Lower lobe of right lung (tissue), 2 donors: ENCODE measurements at places on chromosomes 7 and 10.

- H3K36me3 ChIP-seq: no peaks in the 10 kb centered on the region
- H3K4me1 ChIP-seq: no peaks in the 10 kb centered on the region
- H3K27me3 ChIP-seq: no peaks in the 10 kb centered on the region
- no peak for DNase-seq
- no peak overlapping the region for H3K4me3 ChIP-seq
- H3K27ac ChIP-seq: no peak overlapping the region
Observed at GRCh38 chr10:77334501-77334900, 303.1 kb downstream of the KCNMA1 start.

DNA sequence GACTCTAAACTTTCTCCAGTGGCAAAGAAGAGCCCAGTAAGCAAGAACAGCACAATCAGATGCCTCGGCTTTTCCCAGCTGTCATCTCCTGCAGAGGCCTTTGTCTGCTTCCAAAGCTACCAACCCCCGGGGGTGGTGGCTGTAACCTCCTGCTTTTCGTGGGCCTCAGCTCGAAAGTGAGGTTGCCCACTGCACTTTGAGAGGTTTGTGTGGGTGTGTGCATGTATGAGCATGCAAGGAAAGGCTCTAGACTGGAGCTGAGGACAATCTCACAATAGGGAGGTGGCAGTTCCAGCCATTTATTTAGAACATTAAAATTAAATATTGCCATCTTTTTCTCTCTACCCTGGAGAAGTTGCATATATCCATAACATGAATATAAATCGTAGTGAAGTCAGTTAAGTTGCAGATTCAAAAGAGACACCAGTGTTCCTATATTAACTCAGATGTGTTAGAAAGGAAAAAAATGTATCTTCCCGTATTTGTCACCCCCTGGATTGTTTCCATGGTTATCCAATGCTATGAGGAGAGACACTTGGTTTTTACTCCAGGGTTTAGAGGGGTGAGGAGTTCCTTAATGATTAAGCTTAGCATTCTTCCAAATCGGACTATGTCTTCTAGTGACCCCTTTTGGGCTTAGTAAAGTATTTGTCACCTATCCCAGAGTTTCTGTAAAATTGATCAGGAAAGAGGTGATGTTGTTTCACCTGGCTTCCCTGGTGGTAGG lies 781.1 kb downstream of the INHBA start:
- no peak for DNase-seq
- no peak overlapping the region for H3K27ac ChIP-seq
- no peak overlapping the region for H3K4me3 ChIP-seq
- H3K36me3 ChIP-seq: no peaks in the 10 kb centered on the region
- H3K27me3 ChIP-seq: no peaks in the 10 kb centered on the region

- no peak overlapping the region for H3K27ac ChIP-seq
- H3K27me3 ChIP-seq: no peaks in the 10 kb centered on the region
- no peak overlapping the region for H3K4me3 ChIP-seq
- peaks cover 31% of the 10 kb centered on the region for H3K36me3 ChIP-seq
Observed at GRCh38 chr10:95848841-95849240, 58.9 kb upstream of the CC2D2B start.

DNA sequence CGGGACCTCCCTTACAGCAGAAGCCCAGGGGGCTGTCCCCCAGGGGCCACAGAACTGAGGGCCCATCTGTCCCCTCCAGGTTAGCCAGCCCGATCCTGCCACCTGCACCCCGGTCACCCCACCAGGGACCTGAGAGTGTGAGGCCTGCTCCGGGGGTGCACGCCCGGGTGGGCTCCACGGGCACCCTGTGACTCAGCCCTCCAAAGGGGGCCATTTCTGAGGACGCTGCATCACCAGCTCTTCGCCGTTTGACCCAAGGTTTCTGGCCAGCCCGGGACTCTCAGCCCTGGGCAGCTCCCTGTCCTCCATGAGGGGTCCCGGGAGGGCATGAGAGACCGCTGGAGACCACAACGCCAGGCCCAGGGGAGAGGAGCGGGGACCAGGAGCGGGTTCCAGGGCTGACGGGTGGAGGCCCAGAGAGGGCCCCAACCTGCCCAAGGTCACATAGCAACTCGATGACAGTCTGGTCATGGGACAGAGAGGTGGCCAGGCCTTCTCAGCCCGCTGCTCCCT lies 79.3 kb downstream of the ELFN1 start:
- H3K4me1 ChIP-seq: no peaks in the 10 kb centered on the region
- peaks cover 27% of the 10 kb centered on the region for H3K27me3 ChIP-seq
- H3K27ac ChIP-seq: no peak overlapping the region
- no peak overlapping the region for H3K4me3 ChIP-seq
- H3K36me3 ChIP-seq: no peaks in the 10 kb centered on the region

DNA sequence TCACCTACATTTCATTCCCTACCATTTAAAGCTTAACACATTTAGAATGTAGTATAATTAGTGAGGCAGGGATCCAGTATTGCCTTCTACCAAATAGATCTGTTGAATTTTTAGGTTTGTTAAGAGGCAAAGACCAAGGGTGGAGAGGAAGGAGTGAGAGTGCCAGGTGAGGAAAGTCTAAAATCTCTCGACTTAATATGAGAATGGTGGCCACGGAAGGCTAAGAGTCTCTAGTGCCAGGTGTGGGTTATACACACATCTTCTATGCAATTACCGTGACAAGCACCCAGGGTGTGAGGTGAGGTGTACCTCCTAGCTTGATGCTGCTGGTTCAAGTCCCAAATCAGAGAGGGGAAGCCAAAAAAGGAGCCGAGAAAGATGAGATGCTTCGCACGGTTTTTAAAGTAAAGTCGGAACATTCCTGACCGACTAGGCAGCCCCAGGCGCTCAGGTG lies 439 bp downstream of the IQUB start:
- no peaks in the 10 kb centered on the region for H3K27me3 ChIP-seq
- H3K4me1 ChIP-seq: peaks cover 14% of the 10 kb centered on the region
- H3K36me3 ChIP-seq: no peaks in the 10 kb centered on the region
- peak overlapping the region; percentile 64 for H3K4me3 ChIP-seq
- DNase-seq: no peak
- H3K27ac ChIP-seq: peak overlapping the region; percentile 77

DNA sequence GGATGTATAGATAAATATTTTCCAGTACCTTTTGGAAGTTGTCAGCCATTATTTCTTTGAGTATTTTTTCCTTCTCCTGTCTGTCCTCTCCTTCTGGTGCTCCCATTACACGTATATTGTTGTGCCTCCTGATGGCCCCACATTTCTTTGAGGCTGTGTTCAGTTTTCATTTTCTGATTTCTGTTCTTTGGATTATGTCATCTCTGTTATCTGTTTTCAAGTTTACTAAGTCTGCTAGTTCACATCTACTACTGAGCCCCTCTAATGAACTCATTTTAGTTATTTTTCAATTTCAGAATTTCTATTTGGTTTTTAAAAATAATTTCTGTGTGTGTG lies 16.3 kb downstream of the RBM33 start:
- no peak overlapping the region for H3K27ac ChIP-seq
- H3K4me3 ChIP-seq: no peak overlapping the region
- H3K36me3 ChIP-seq: peaks cover 6% of the 10 kb centered on the region
- no peak for DNase-seq

GRCh38 chr10:80856186-80856585 lies 318.5 kb downstream of the SH2D4B start:
- DNase-seq: no peak
- no peaks in the 10 kb centered on the region for H3K36me3 ChIP-seq
- H3K27me3 ChIP-seq: no peaks in the 10 kb centered on the region
- H3K27ac ChIP-seq: no peak overlapping the region
- no peak overlapping the region for H3K4me3 ChIP-seq
- H3K4me1 ChIP-seq: no peaks in the 10 kb centered on the region

- no peak overlapping the region for H3K27ac ChIP-seq
- no peak overlapping the region for H3K4me3 ChIP-seq
- peaks cover 6% of the 10 kb centered on the region for H3K4me1 ChIP-seq
- H3K36me3 ChIP-seq: no peaks in the 10 kb centered on the region
- H3K27me3 ChIP-seq: peaks cover 6% of the 10 kb centered on the region
Observed at GRCh38 chr10:130127364-130128061, 8.7 kb upstream of the GLRX3 start.

DNA sequence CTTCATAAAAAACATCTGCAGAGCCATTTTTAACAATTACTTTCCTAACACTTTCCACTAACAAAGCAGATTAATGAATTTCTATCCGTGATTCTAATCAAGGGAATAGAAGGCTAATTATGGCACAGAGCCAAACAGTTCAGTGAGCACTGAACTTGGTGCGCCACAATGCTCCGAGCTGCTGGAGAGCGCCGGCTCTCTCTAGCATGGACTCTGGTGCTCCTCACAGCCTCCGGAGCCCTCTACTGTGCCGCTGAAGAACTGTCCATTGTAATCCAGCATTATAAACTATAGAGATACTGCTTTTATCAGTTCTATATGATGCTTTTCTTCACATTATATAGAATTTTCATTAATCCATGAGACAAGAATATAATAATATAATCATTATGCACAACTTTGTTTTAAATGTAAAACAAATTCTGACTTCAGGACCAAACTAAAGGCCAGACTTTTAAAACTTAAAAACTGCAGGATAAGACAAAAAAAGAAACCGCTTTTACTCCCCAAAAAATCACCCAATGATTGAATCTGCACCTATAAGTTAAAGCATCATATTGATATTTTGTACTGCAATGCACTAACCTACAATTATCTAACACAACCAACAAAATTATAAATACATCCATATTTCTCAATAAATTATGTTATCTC lies 123.6 kb downstream of the RNF32 start:
- H3K36me3 ChIP-seq: peaks cover 13% of the 10 kb centered on the region
- no peaks in the 10 kb centered on the region for H3K27me3 ChIP-seq
- peak; percentile 73 for DNase-seq
- no peak overlapping the region for H3K27ac ChIP-seq

DNA sequence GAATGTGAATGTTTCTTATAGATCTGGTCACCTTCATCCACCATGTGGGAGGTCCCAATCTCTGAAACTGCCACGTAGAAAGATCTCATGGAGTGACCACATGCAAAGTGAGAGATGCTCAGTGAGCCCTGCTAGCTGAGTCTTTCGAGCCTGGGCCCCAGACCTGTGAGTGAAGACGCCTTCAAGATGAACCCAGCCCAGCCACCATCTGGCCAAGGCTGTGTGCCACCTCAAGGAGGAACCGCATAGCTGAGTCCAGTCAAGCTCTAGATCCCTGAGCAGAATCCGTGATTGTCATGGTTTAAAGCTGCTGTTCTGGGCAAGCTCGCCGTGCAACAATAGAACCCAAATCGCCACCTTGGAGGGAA lies 20.2 kb upstream of the PPIF start:
- peak; percentile 28 for DNase-seq
- peaks cover 11% of the 10 kb centered on the region for H3K4me1 ChIP-seq
- H3K36me3 ChIP-seq: no peaks in the 10 kb centered on the region
- no peaks in the 10 kb centered on the region for H3K27me3 ChIP-seq
- no peak overlapping the region for H3K4me3 ChIP-seq

DNA sequence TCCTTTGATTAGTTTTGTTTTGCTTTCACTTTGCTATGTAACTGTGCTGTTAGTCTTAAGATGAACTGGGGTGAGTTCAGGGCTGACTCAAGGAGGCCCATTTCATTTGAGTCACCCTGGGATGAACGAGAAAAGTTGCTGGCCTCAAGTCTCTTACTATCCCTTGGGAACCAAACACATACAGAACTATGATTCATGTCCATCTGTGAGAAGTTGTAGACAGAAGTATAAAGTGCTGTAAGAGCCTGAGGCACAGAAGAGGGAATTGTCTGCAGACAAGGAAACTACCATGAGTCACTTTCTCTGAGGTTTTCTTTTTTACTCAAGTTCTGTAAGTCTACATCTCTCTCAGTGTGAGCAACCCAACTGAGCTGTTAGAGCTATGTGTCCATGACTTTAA lies 179.8 kb upstream of the CSTF2T start:
- no peak overlapping the region for H3K4me3 ChIP-seq
- no peaks in the 10 kb centered on the region for H3K36me3 ChIP-seq
- DNase-seq: no peak
- H3K27ac ChIP-seq: no peak overlapping the region
- no peaks in the 10 kb centered on the region for H3K27me3 ChIP-seq
- peaks cover 4% of the 10 kb centered on the region for H3K4me1 ChIP-seq

GRCh38 chr10:77291596-77292505 lies 345.8 kb downstream of the KCNMA1 start:
- no peaks in the 10 kb centered on the region for H3K4me1 ChIP-seq
- no peak for DNase-seq
- no peak overlapping the region for H3K4me3 ChIP-seq
- H3K36me3 ChIP-seq: no peaks in the 10 kb centered on the region

- H3K4me1 ChIP-seq: no peaks in the 10 kb centered on the region
- H3K36me3 ChIP-seq: no peaks in the 10 kb centered on the region
- H3K4me3 ChIP-seq: no peak overlapping the region
- no peaks in the 10 kb centered on the region for H3K27me3 ChIP-seq
- H3K27ac ChIP-seq: no peak overlapping the region
Observed at GRCh38 chr7:152868122-152869040, 108.8 kb downstream of the ACTR3B start.

DNA sequence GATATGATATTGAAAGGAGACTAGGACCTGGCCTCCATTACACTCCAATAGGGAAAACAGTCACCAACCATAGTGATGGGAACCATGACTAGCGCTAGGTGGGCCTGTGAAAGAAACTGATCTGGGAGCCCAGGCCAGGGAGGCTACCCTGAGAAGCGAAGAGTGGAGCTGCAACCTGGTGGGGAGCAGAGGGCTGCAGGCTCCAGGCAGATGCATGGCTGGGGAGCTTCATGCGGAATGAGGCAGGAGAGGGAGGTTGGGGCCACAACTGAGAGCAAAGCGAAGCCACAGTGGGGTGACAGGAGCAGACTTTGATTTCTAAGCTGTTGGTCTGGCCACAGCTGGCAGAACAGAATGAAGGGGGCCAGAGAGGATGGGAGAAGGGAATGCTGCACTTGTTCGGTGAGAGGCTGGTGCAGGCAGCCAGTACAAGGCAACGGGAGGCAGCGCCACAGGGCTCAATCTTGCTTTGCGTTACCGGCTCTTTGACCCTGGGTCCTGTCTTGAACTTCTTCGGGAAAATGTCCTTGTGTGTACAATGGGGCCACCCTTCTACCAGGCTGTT lies 88.4 kb downstream of the TACC2 start:
- no peak for DNase-seq
- no peaks in the 10 kb centered on the region for H3K36me3 ChIP-seq
- H3K4me1 ChIP-seq: no peaks in the 10 kb centered on the region
- no peak overlapping the region for H3K4me3 ChIP-seq

- H3K36me3 ChIP-seq: no peaks in the 10 kb centered on the region
- no peaks in the 10 kb centered on the region for H3K4me1 ChIP-seq
- DNase-seq: no peak
- H3K27me3 ChIP-seq: no peaks in the 10 kb centered on the region
- no peak overlapping the region for H3K27ac ChIP-seq
Observed at GRCh38 chr7:98488167-98488566, 87.3 kb upstream of the BAIAP2L1 start.

DNA sequence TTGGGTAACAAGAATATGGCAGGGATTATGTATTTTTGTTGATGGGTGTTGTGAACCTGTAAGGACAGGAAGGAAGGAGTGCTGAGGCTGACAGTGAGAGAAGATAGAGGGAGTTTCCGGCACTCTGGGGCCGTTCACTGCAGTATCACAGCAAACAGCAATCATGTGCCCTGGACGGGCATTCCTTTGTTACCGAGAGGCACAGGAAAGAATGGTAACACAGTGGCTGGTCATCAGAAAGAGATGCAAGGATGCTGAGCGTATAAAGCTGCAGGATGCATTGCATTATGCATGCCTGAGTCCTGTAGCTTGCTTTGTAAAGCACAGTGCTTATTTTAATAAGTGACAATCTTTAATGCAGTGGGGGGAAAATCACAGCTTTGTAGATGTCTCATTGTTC lies 286.8 kb downstream of the RPS24 start:
- H3K36me3 ChIP-seq: no peaks in the 10 kb centered on the region
- no peak for DNase-seq
- H3K4me1 ChIP-seq: peaks cover 10% of the 10 kb centered on the region
- no peak overlapping the region for H3K27ac ChIP-seq
- H3K27me3 ChIP-seq: no peaks in the 10 kb centered on the region

- H3K4me1 ChIP-seq: no peaks in the 10 kb centered on the region
- H3K4me3 ChIP-seq: no peak overlapping the region
- H3K36me3 ChIP-seq: no peaks in the 10 kb centered on the region
- no peaks in the 10 kb centered on the region for H3K27me3 ChIP-seq
- no peak for DNase-seq
- H3K27ac ChIP-seq: no peak overlapping the region
Observed at GRCh38 chr7:22635349-22635748, 91.7 kb upstream of the IL6 start.
